NCI-H187 treated with DMSO at 0.1 percent for 48 hours (cell line): ENCODE measurements at places on chromosomes 1 and 21.

DNA sequence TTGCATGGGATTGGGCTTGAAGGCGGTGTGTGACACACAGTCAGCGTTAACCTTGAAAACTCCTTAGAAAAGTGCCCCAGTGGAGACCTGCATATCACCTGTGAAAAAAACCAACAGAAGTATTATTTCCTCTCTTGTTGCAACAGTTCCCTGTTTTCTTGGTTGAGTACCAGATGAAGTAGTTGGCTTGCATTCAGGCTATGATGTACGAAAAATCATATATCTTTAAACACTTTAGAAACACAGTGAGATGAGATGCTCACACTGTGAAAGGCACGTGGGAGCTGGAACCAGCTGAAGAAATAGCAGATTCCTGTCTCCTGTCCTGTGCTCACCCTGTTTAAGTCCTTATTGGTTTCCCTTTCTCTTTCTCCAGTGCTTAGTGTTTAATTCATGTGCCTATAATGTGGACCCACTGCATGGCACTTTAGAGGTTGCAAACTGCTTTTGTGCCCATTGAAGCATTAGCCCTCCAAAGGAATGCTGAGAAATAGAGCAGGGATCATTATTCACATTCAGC is 2.8 kb downstream of the CAMK1G start:
- DNase-seq, result no peak

GRCh38 chr1:53270107-53270506 is 31.8 kb upstream of the MAGOH start:
- no peak for DNase-seq

DNA sequence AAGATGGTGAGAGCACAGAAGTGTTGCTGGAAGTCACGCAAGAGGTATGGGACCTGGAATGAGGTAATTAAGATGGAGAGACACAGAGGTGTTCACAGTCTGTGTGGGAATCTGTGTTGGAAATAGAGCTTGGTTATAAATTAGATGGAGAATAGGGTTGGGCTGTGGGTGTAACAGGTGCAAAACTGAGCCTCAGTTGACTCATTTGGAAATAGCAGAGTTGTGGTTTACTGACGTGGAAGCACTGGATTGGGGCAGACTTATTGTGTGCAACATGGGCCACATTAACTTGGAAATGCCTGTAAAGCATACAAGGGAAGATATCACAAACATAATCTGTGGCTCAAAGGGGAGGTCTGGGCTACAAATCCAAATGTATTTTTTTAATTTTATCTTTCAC is 13.0 kb downstream of the CAMSAP2 start:
- no peak for DNase-seq

DNA sequence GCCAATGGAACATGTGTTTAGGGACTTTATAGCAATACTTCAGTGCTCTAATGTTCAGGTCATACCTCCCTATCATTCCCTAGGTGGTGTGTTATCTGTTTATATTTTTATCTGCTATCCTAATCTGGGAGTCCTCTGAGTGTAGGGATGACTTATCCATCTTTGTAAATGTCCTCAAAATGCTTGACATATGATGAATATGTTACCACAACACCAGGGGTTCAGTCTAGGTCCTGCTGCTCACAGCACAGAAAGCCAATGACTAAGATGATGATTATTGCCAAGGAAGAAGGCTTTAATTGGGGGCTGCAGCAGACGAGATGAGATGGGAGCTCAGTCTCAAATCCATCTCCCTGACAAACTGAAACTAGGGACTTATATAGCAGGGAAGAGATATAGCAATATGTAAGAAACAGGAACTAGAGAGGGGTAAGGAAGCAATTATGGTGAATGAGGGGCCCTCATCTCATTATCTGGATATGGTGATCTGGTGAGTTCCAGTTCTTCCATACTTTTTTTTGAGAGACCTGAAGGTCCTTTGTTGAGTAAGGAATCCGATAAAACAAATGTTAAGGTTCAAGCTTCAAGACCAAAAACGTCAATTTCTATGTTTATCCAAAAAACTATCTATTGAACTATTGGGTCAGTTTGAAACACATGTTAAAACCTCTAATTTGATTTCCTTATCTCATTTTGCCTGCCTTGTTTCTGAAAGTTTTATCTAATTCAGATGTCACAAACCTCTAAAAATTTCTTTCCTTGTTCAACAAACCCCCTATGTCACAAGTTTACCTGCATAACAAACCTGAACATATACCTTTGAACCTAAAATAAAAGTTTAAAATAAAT is 256.7 kb upstream of the CACYBP start:
- DNase-seq, result no peak

- no peak for DNase-seq
These were observed 167.8 kb upstream of the PTBP2 start for GRCh38 chr1:96553811-96554210.

GRCh38 chr21:14088391-14088790 is 122.4 kb downstream of the LIPI start:
- no peak for DNase-seq

- DNase-seq, result peak; percentile 78
These were observed 391.6 kb upstream of the VAMP3 start for GRCh38 chr1:7379441-7379971.

GRCh38 chr1:95041491-95042165 is 31.1 kb downstream of the ALG14 start:
- no peak for DNase-seq

DNA sequence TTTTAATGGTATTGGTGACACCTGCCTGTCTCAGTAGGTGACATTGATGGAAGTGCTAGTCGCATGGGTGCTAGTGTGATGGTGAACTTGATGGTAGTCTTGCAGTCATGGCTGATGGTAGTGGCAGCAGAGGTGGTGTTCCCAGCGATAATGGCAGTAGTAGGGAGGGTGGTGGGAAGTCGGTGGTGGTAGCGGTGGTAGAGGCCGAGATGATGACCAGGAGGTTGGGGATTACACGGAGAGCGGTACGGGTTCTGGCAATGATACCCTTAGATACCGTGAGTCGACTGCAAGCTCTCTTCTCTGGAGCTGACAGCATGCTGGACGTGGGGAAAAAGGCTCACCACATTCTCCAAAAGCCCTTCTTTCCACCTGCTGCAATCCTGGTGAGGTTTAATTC is 99.4 kb upstream of the SLC2A1 start:
- no peak for DNase-seq
